ENCODE measurements at places on chromosomes 5 and 9.

GRCh38 chr5:41883936-41884335, 13.7 kb upstream of the OXCT1 start:
- DNase-seq = no peak

GRCh38 chr5:140567136-140567818, 2.6 kb downstream of the SLC35A4 start:
- no peak for DNase-seq

GRCh38 chr5:41641621-41642020, 131.2 kb upstream of the PLCXD3 start:
- DNase-seq = no peak

GRCh38 chr9:34993502-34994259, 4.1 kb downstream of the DNAJB5 start:
- no peak for DNase-seq

DNA sequence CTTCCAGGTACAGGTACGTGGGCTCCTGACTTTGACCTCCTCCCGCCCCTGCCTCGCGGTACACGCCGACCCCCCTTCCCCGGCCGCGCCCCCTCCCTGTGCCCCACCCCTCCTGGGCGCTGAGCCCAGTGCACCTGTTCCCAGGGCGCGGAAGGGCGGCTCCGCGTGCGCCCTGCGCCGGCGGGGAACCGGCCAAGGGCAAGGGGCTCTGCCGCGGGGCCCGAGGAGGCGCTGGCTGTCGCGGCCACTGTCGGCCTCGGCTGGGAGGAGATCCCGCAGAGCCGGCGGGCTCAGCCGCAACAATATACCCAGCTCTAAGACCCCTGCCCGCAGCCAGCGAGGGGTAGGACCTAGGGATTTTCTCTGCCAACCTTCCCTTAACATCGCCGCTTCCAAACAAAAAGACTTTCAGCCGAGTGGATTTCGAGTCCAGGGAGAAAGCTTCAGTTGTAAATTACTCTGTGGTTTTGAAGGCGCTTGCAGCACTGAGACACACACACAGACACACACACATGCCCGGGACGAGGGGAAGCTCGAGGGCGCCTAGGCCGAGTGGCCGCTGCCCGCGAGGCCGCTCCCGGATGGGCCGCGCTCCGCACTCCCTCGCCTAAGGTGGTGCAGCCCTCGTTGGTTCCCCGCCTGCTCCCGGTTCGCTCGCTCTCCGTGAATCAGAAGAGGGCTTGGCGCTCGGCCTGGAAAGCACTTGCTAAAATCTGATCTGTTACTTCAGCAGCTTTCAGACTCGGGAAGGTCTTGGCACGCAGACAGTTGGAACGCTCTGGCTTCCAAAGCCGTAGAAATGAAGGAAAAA, 1.2 kb downstream of the FGF18 start:
- no peak for DNase-seq

DNA sequence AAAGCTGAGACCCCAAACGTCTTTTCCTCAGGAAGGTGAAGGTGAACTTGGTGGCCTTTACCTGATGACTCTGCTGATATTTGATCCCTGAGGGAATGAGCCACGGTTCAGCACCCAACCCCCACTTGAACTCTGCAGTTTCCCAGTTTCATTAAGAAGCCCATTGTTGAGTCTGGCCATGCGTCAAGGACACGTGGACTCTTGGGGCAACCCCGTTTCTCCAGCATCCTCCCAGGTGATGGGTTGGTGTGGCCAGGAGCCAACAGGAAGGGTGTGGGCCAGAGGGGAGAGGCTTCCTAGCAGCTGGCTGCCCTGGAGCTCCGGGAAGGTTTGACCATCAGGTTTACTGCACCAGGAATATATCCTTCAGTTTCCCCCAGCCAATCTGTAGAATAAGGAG, 59.5 kb upstream of the GNE start:
- no peak for DNase-seq

DNA sequence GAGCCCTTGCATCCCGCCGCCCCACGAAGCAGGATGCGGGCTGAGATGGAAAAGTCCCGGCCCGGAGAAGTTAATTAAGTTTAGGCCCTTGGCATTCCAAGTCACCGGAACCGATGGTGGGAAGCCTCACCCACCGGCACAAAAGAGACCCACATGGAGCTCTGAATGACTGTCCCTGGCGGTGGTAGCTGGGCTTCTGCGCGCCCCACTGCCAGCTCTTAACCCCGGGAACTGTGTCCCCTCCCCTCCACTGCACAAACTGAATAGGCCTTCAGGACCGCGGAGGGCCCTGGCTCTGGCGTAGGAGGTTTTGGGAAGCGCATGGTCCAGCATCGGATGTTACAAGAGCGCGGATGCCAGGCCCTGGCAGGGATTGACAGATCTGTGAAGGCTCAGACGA, 291.1 kb upstream of the TUT7 start:
- no peak for DNase-seq

- no peak for DNase-seq
Observed at GRCh38 chr5:153938191-153938842, 100.4 kb downstream of the FAM114A2 start.

DNA sequence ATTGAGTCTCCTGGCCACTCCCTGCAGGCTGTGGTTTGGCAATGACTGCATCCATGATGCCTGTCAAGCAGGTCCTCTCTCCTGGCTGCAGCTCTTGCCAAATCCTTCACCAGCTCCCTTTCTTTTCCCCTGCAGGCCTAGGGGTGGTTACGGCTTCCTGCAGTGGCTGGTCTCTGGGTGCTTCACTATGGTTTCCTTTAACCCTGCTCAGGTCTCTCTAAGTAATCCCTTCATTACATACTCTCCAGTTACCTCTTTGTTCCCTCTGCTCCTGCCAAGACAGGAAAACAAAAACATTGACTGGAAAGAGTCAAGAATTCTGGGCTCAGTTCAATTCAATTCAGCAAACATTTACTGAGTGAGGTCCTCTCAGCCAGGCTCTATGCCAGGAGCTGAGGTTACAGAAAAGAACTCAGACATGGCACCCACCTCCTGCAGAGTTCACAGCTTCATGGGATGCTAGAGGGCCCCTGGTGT, 19.8 kb upstream of the PTPN3 start:
- no peak for DNase-seq
